Gastroesophageal sphincter (tissue), 4 donors: ENCODE measurements at places on chromosomes 11 and 22. TPM values are rescaled to one million over a fixed set of nuclear protein-coding genes. Genes with fewer than 3 reads are reported as not detected.

RAB38 gene
- total RNA-seq, result not detected

SLC22A12 gene
- not detected for total RNA-seq

DNA sequence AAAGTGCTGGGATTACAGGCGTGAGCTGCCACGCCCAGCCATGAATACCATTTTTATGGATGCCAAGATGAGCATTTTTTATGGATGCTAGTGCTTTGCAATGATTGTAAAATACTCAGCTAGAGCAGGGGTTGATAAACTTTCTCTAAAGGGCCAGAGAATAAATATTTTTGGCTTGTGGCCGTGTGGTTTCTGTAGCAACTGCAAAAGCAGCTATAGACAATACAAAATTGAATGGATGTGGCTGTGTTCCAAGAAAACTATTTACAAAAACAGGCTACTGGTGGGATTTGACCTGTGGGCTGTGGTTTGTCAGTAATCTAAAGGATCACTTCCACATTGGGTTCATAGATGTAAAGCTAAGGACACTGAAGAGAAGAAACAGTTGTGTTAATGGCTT, 56.0 kb downstream of the COMMD9 start:
- ATAC-seq, result no peak

DNA sequence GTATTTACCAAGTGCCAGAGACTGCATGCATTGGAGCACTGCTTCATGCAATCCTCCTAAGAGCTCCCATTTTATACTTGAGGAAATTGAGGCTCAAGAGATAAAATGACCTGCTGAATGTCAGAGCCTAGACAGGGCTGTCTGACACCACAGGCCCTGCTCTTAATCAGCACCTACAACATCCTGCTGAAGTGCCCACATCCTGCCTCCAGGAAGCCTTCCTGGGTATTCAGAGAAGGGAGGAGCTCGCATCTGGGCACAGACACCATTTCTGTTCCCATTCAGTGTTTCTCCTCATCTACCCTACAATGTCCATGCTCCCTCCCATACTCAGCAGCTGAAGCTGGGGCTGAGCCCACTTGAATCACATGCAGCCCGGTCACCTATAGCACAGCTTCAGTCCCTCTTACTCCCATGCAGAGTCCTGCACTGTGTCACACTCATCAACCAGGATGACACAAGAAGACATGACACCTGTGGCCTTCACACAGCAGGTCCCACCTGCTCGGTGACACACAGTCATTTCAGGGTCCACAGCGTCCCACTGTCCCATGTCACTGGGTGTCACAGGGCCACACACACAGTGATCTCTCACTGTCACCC, 53.1 kb downstream of the PDE2A start:
- ATAC-seq, result no peak

GRCh38 chr11:27008811-27009535, 15.1 kb downstream of the FIBIN start:
- no peak for ATAC-seq

DNA sequence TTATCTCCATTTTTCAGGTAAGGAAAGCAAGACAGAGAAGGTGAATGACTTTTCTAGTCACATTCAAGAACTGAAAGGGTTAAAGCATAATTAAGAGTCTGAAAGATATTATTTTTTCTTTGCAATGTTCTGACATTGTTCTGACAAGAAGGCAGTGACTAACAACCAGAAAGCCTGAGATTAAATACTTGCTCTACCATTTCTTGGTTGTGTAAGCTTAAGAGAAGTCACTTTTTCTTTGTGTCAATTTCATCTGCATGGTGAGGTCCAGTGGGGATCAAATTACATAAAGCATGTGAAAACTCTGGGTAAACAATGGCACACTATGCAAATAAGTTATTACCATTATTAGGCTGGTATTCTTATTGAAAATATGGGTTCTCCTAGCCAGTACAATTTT, 73.7 kb downstream of the PHF21A start:
- no peak for ATAC-seq
